ENCODE measurements at places on chromosomes 11 and 22. TPM values are rescaled to one million over a fixed set of nuclear protein-coding genes. Genes with fewer than 3 reads are reported as not detected.
A peak's percentile ranks its signal among the peaks of the same experiment; 100 is the strongest.

Gene CFAP300
- polyA plus RNA-seq: 0.87 TPM

Gene MPZL2
- polyA plus RNA-seq: not detected

- DNase-seq: peak; percentile 70
Measured at GRCh38 chr11:62542750-62543567, 3.6 kb downstream of the AHNAK start.

DNA sequence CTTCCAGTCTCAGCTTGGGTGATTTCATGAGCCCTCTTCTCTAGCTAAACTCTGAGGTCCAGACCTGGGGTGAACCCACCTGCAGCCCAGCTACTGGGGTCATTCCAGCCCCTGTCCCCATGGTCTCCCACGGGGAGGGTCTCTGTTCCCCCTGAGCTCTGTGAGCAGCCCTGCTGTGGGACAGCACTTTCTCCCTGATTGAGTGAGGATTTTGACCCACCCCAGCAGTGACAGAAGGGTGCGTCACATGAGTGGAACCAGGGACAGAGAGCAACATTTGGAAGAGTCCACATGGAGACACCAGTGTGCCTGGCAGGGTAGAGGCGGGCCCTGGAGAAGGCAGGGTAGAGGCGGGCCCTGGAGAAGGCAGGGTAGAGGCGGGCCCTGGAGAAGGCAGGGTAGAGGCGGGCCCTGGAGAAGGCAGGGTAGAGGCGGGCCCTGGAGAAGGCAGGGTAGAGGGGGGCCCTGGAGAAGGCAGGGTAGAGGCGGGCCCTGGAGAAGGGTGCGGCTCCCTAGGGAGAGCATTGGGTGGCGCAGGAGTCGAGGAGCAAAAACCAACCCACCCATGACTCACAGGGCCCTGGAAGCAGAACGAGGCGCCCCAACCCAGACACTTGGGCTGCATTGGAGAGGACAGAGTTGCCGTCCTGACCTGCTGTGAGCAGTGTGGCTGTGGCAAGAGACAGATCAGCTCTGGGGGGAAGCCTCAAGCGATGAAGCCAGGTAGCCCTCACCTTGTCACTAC is 227.7 kb upstream of the B3GAT1 start:
- DNase-seq: no peak

- DNase-seq: peak; percentile 36
Measured at GRCh38 chr22:26617271-26618199, at the start of gene CRYBB1. CRYBB1 (minus strand) TSS chr22:26618027; CDS start chr22:26616319, 1,708 bp downstream.

GRCh38 chr11:13487661-13488030 is 8.2 kb downstream of the PTH start:
- DNase-seq: peak; percentile 3

- DNase-seq: peak; percentile 50
Measured at GRCh38 chr11:71372693-71373657, 75.2 kb downstream of the DHCR7 start.

Gene SMDT1
- 15.0 TPM for polyA plus RNA-seq

GRCh38 chr11:121688055-121688491 is 235.3 kb upstream of the SORL1-AS1 start:
- peak; percentile 70 for DNase-seq

Gene CHRM1
- not detected for polyA plus RNA-seq

GRCh38 chr22:47291565-47292495 is 529.4 kb downstream of the TBC1D22A start:
- no peak for DNase-seq

GRCh38 chr11:61793083-61793828 is 545 bp downstream of the FEN1 start:
- no peak for DNase-seq

Gene MCHR1
- polyA plus RNA-seq: 3.5 TPM

Gene CASTOR1
- polyA plus RNA-seq: 23.5 TPM

Gene CD81
- 689 TPM for polyA plus RNA-seq

Gene BBS1
- 20.6 TPM for polyA plus RNA-seq
